ENCODE measurements at places on chromosomes 7 and 10.

GRCh38 chr10:70232155-70232858, 922 bp downstream of the PPA1 start:
- H3K4me3 ChIP-seq = peak overlapping the region; percentile 49
- H3K27ac ChIP-seq = no peak overlapping the region
- no peaks in the 10 kb centered on the region for H3K27me3 ChIP-seq
- H3K4me1 ChIP-seq = no peaks in the 10 kb centered on the region

DNA sequence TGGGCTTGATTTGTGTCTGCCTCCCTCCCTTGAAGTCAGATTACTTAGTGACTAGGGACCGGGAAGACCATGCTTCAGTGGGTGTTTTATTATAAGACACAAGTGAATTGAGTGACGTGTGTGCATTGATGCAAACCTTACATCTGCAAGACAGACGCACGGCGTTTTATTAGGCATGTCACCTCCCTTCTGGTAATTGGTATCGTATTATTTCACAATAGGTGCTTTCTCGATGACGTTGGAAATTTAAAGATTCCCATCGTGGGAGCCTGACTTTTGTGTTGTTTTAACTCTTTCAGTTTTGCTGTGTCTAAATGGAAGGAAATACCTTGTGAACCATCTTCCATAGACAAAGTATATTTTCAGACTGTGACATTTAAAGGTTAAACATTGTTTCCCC, 132.6 kb downstream of the INSYN2A start:
- no peak overlapping the region for H3K4me3 ChIP-seq
- no peak overlapping the region for H3K27ac ChIP-seq
- no peaks in the 10 kb centered on the region for H3K4me1 ChIP-seq
- H3K36me3 ChIP-seq = peaks cover 2% of the 10 kb centered on the region
- no peak for DNase-seq

GRCh38 chr7:123763191-123763661, 14.4 kb upstream of the WASL start:
- no peak overlapping the region for H3K27ac ChIP-seq
- no peak for DNase-seq
- peaks cover 6% of the 10 kb centered on the region for H3K4me1 ChIP-seq
- H3K36me3 ChIP-seq = no peaks in the 10 kb centered on the region
- H3K27me3 ChIP-seq = no peaks in the 10 kb centered on the region

GRCh38 chr7:14147532-14147931, 158.1 kb upstream of the ETV1 start:
- H3K27me3 ChIP-seq = no peaks in the 10 kb centered on the region
- H3K27ac ChIP-seq = no peak overlapping the region
- DNase-seq = no peak
- no peaks in the 10 kb centered on the region for H3K36me3 ChIP-seq
- no peak overlapping the region for H3K4me3 ChIP-seq

DNA sequence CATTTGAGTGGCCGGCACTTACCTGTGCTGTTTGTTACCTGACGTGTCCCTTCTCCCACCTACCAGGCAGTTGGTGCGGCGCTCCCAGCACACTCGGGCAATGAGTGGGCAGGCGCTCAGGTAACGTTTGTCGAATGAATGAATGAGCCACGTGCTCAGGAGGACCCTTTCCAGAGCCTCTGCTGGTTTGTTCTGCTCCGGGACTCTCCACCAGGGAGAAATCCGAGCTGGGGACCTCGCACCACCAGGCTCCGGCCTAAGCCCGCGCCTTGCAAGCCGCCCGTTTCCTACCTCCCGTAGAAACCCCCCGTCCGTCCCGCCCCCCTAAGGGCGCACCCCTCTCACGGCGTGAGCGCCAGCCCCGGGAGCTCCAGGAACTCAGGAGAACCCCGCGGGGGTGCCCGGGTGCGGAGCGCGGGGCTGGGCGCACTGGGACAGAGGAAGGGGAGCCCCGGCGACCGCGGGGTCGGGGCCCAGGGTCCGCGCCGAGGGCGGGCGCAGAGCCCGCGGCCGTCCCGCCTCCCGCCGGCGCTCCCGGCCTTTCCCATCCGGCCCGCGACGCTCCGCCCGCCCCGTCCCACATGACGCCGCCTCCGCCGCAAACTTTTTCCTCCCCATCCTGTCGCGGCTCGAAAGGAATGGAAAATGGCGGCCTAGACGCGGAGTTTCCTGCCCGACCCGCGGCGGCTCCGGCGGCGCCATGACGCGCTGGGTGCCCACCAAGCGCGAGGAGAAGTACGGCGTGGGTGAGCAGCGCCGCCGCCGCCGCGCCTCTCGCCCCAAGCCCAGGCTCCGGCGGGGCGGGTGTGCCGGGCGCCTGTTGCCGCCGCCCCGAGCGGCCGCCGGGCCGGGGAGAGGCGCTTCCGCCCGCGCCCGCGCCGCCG, at the start of gene DOCK1:
DOCK1 (plus strand) TSS at position 611 of the 884 bp plus-strand sequence; CDS start at position 701, 90 bp downstream.
- H3K4me3 ChIP-seq = peak within 1 kb of the TSS; percentile 98
- no peak within 1 kb of the TSS for H3K27ac ChIP-seq
- DNase-seq = peak; percentile 83

DNA sequence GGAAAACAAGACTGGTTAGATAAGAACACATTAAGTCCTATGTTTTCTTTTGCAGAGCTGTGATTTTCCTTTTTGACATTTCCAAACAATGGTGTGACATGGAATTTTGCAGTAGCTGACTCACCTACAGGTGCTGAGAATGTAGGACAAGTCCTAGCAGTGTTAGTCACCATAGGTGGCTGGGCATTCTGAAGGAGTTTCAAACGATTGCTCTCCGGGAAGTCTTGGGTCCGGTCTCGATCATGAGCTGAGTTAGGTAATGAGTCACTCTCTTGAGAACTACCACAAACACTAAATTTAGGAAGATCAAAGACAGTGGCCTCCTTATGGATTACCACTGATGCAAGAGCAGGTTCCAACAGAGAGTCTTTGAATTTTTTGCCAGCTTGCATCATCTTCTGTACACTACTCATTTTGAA, 3.6 kb downstream of the FIGNL1 start:
- no peaks in the 10 kb centered on the region for H3K4me1 ChIP-seq
- no peaks in the 10 kb centered on the region for H3K36me3 ChIP-seq
- no peak overlapping the region for H3K27ac ChIP-seq
- peak; percentile 22 for DNase-seq

GRCh38 chr10:52637592-52637991, 135.0 kb downstream of the MBL2 start:
- DNase-seq = no peak
- peaks cover 6% of the 10 kb centered on the region for H3K27me3 ChIP-seq
- no peak overlapping the region for H3K4me3 ChIP-seq
- H3K4me1 ChIP-seq = no peaks in the 10 kb centered on the region
- H3K27ac ChIP-seq = no peak overlapping the region

GRCh38 chr10:84805149-84805548, 476.8 kb downstream of the CCSER2 start:
- peaks cover 14% of the 10 kb centered on the region for H3K4me1 ChIP-seq
- no peaks in the 10 kb centered on the region for H3K27me3 ChIP-seq
- no peaks in the 10 kb centered on the region for H3K36me3 ChIP-seq
- DNase-seq = no peak
- no peak overlapping the region for H3K4me3 ChIP-seq
- H3K27ac ChIP-seq = no peak overlapping the region

- H3K36me3 ChIP-seq = no peaks in the 10 kb centered on the region
- H3K4me1 ChIP-seq = peaks cover 5% of the 10 kb centered on the region
- DNase-seq = no peak
- no peaks in the 10 kb centered on the region for H3K27me3 ChIP-seq
- no peak overlapping the region for H3K27ac ChIP-seq
- no peak overlapping the region for H3K4me3 ChIP-seq
Observed at GRCh38 chr10:33712825-33713224, 378.4 kb upstream of the NRP1 start.

GRCh38 chr7:33195264-33195663, 65.9 kb downstream of the BBS9 start:
- no peaks in the 10 kb centered on the region for H3K36me3 ChIP-seq
- no peaks in the 10 kb centered on the region for H3K27me3 ChIP-seq
- no peak overlapping the region for H3K27ac ChIP-seq
- H3K4me3 ChIP-seq = no peak overlapping the region
- H3K4me1 ChIP-seq = peaks cover 7% of the 10 kb centered on the region
- DNase-seq = peak; percentile 91

DNA sequence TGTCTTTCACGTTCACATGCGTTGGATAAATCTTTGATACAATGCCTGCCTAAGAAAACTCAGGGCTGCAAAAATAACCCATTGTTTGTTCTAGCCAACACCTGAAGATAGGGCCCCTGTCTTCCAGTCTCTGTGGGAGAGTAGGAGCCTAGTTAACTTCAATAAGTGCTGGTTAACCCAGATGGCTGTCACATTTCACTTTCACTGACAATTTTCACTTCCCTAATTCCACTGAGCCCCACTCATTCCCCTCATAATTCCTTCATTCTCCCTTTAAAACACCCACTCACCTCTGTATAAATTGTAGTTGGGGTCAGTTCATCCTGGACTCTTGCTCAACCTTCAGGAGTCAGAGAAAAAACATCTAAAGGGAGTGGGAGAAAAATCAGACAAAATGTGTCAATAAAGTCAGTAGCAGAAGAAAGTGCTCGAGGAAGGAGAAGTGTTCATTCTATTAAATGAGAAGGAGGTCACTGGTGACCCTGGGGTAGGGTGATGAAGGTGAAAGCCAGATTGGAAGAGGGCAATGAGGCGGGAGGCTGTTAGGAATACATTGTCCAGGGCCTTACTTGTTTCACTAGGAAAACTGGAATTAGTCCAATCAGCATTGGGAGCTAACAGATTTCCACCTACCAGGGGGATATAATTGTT, 51.2 kb upstream of the ABI1 start:
- no peaks in the 10 kb centered on the region for H3K36me3 ChIP-seq
- no peaks in the 10 kb centered on the region for H3K4me1 ChIP-seq

DNA sequence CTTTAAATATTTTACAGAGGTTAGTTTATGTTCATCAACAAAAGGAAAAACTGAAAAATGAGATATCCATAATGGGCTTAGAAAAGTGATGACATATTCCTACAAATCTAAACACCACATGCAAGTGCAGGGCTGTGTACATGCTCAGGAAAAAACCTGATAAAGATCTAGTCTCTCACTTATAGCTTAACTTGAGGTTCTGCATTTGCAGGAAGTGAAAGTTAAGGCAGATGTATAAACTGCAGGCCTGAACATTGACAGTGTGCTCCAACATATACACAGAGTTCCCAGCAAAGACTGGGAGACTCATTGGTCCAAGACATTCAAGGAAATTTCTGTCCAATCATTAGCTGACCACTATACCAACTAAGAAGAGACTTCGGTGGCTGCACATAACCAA, 63.8 kb upstream of the RET start:
- DNase-seq = no peak
- no peak overlapping the region for H3K4me3 ChIP-seq
- H3K27ac ChIP-seq = no peak overlapping the region
- no peaks in the 10 kb centered on the region for H3K27me3 ChIP-seq

- H3K36me3 ChIP-seq = peaks cover 15% of the 10 kb centered on the region
- DNase-seq = no peak
- H3K27me3 ChIP-seq = no peaks in the 10 kb centered on the region
- no peak overlapping the region for H3K27ac ChIP-seq
- no peak overlapping the region for H3K4me3 ChIP-seq
- peaks cover 34% of the 10 kb centered on the region for H3K4me1 ChIP-seq
Observed at GRCh38 chr10:110876000-110876399, 4.3 kb downstream of the PDCD4 start.

DNA sequence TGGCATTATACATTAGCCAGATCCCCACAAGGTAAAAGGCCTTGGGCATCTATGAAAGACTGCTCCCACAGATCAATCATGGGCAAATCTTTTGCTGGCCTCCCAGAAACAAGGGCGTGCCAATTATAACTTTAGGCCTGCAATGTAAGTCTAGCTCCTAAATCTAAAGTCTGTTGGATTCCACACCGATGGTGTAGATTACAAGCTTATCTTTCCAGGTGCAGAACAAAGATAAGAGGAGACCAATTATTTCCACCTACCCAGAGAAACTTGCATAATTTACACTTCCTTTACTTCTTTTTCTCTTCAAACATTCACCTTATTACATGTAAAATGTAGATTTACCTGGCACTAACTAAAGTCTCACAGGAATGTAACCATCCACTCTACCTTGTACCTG, 713.1 kb downstream of the SUGCT start:
- peaks cover 26% of the 10 kb centered on the region for H3K4me1 ChIP-seq
- no peak overlapping the region for H3K27ac ChIP-seq
- H3K27me3 ChIP-seq = no peaks in the 10 kb centered on the region
- no peak overlapping the region for H3K4me3 ChIP-seq
- no peak for DNase-seq
- H3K36me3 ChIP-seq = no peaks in the 10 kb centered on the region

DNA sequence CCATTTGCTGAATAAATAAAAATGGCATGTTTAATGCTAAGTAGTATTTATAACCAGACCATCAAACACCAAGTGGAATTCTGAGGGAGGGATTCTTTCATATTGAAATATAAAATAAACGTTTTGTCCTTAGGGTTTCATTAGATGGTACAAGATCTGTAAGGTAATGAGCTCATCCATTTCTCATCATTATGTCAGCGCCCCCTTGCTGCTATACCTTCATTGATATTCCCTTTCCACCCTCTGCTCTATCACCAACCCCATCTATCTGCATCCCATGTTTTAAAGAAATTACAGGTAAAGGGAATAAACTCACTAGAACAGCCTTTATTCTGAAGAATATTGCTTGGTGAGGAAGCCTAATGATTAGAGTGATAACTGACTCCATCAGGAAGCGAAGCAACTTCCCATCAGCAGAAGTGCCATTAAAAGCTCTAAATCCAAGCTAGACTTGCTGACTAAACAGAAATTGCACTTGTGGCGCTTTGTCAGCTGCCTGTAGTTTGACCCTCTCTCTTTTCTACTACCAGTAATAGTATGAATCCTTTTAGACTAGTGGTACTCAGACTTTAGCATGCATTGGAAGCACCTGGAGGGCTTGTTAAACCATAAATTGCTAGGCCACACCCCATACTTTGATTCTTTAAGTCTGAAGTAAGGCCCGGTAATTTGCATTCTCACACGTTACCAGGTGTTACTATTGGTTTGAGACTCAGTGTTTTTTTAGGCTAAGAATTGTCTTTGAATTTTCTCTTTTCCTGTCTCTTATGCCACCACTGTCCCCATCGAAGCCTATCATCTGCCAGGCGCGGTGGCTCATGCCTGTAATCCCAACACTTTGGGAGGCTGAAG, 27.5 kb downstream of the ADD3 start:
- no peak for DNase-seq
- H3K36me3 ChIP-seq = no peaks in the 10 kb centered on the region
- no peak overlapping the region for H3K27ac ChIP-seq
- H3K4me1 ChIP-seq = peaks cover 36% of the 10 kb centered on the region
- H3K4me3 ChIP-seq = no peak overlapping the region

DNA sequence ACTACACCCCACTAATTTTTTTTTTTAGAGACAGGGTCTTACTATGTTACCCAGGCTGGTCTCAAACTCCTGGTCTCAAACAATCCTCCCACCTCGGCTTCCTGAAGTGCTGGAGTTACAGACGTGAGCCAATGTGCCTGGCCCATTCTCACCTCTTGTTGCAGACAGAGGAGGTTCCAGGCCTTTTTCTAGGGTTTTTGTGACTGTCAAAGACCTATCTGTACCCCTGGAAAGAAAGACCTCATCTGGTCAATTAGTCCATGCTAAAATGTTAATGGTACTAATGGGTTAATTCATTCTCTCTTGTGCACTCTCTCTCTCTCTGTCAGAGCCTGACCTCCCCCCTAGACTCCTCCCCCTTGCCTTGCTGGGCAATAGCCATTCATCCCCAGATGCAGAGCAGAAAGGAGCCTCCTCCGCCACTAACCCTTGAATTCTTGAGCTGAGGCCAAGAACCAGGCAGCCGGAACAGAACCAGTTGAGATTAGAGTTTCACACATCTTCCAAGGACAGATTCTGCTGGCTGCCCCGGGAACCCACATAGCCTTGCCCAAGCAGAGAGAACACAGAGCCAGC, 209.7 kb downstream of the SKIDA1 start:
- DNase-seq = peak; percentile 94
- no peaks in the 10 kb centered on the region for H3K36me3 ChIP-seq
- H3K27me3 ChIP-seq = no peaks in the 10 kb centered on the region

- H3K4me3 ChIP-seq = no peak overlapping the region
- H3K27me3 ChIP-seq = no peaks in the 10 kb centered on the region
- no peaks in the 10 kb centered on the region for H3K36me3 ChIP-seq
- peak overlapping the region; percentile 84 for H3K27ac ChIP-seq
Observed at GRCh38 chr10:28991333-28992270, 297.3 kb upstream of the LYZL1 start.
